Thoracic aorta (tissue), 2 donors: ENCODE measurements at places on chromosomes 3 and 15.

DNA sequence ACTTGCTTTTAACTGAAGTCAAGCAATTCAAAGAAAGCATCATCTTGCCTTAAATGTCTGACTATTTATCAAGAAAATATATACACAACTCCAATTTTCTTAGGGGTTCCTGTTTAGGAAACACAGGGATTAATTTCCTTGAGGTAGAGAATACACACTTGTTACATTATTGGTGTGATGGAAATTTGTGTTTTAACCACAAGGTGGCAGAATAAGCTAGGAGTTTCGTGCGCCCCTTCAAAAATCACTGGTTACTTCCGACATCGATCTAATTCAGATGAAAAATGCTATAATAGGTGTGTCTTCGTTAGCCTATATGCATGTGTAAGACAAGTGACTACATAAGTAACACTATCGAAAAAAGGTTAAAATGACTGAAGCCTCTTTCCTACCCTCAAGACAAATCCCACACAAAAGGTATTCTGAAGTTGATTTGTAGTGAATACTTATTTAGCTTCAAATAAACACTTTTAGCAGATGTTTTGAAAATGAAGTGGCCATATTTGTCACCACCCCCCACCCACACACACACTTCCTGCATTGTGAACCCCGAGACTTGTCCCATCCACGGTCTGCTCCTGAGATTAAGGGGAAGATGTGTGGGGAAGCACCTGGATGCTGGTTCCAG, 246.5 kb downstream of the ROBO1 start:
- H3K4me1 ChIP-seq, result no peaks in the 10 kb centered on the region
- no peaks in the 10 kb centered on the region for H3K27me3 ChIP-seq
- no peak overlapping the region for H3K4me3 ChIP-seq
- no peak overlapping the region for H3K27ac ChIP-seq
- DNase-seq, result no peak

- no peaks in the 10 kb centered on the region for H3K36me3 ChIP-seq
- no peak overlapping the region for H3K27ac ChIP-seq
- no peak overlapping the region for H3K4me3 ChIP-seq
- H3K4me1 ChIP-seq, result no peaks in the 10 kb centered on the region
- DNase-seq, result no peak
These were observed 38.1 kb downstream of the FSIP1 start for GRCh38 chr15:39744334-39745103.

DNA sequence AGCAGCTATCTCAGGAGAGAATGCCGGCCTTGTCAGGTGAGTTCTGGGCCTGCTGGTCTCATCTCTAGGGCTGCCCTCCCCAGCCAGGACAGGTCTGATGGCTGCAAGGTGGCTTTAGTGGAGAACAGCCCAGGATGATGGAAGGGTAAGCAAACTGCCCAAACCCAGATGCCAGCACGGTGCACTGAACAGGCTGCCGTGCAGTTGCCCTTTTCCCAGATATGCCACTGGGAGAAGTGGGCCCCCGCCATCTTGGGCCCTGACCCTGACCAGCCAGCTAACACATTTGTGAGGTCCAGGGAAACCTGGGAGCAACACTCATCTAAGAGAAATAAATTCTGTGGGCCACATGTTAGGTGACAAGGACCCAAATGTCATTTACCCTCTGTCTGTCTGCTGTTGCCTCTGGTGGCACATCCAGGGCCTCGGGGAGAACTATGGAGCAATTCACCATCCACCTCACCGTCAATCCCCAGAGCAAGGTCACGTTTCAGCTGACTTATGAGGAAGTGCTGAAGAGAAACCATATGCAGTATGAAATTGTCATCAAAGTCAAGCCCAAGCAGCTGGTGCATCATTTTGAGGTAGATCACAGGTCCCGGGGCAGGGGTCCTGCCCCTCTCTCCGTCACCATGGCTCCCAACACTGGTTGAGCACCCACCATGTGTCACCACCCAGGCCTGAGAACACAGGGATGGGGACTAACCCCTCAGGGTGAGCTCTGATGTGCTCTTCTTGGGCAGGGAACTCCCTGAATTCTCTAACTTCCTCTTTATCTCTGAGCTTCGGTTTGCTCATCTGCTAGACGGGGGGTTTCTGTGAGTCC, 1.8 kb downstream of the ITIH1 start:
- no peak overlapping the region for H3K4me3 ChIP-seq
- no peaks in the 10 kb centered on the region for H3K27me3 ChIP-seq
- H3K36me3 ChIP-seq, result no peaks in the 10 kb centered on the region
- DNase-seq, result peak; percentile 1
- no peaks in the 10 kb centered on the region for H3K4me1 ChIP-seq

- peaks cover 57% of the 10 kb centered on the region for H3K4me1 ChIP-seq
- no peaks in the 10 kb centered on the region for H3K27me3 ChIP-seq
- no peak overlapping the region for H3K27ac ChIP-seq
- H3K4me3 ChIP-seq, result no peak overlapping the region
These were observed 5.2 kb downstream of the TBC1D2B start for GRCh38 chr15:78072080-78072892.

DNA sequence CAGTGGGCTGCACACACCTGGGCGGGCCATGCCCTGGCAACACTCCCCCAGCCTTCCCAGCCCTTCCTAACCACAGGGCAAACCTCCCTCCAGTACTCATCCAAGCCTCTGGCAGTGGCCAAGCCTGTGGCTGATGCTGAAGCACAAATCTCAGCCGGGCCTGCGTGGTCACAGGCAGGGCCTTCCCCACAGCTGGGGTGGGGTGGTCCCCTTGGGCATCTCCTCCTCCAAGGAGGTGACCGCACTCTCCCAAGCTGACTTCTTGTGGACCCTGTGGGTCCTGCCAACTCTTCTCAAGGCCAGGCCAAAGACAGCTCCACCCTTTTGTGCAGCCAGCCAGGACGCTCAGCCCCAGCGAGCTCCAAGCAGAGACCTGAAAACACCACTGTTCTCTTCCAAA, 21.4 kb downstream of the GRAMD2A start:
- H3K36me3 ChIP-seq, result no peaks in the 10 kb centered on the region
- DNase-seq, result no peak
- H3K27me3 ChIP-seq, result no peaks in the 10 kb centered on the region
- H3K4me1 ChIP-seq, result peaks cover 30% of the 10 kb centered on the region

- H3K4me1 ChIP-seq, result peaks cover 51% of the 10 kb centered on the region
- H3K36me3 ChIP-seq, result no peaks in the 10 kb centered on the region
- DNase-seq, result no peak
- peak overlapping the region; percentile 20 for H3K4me3 ChIP-seq
These were observed 607.9 kb upstream of the KCNMB2 start for GRCh38 chr3:177928172-177928873.

DNA sequence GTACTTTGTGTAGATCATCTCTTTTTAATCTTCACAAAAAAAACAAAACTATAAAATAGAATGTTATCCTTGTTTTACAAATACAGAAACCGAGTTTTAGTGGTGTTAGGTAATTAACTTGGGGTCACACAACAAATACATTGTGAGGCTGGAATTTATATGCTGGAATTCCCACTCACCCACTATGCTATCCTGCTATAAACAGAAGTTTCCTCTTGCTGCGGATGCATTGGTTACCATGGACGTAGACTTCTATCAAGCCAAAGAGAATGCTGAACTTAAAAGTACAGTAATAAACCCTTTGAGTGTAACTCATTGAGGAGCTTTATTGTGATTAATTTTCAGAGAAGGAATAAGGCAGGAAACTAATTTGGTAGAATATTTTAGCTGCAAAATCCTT, 9.2 kb downstream of the SNAP23 start:
- H3K4me1 ChIP-seq, result peaks cover 10% of the 10 kb centered on the region
- H3K36me3 ChIP-seq, result no peaks in the 10 kb centered on the region
- no peaks in the 10 kb centered on the region for H3K27me3 ChIP-seq
- no peak overlapping the region for H3K4me3 ChIP-seq
- DNase-seq, result no peak

DNA sequence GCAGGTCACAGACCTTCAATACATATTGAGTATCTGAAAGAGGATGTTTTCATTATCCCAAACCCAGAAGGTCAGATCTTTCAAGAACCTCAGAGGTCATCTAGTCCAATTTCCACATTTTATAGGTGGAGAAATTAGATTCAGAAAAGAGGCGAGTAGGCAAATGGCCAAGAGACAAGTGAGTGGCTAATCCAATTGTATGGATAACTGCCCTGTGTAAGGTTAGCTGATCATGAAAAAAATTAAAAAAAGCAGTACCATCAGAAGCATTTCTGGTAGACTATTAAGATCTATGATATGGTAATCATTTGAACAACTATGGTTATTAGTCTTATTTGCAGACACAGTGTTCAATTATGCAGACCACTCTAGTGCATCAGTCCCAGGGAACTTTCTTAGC, 660.7 kb upstream of the CFAP20DC start:
- H3K4me3 ChIP-seq, result no peak overlapping the region
- DNase-seq, result no peak
- H3K4me1 ChIP-seq, result no peaks in the 10 kb centered on the region
- no peaks in the 10 kb centered on the region for H3K27me3 ChIP-seq
- H3K36me3 ChIP-seq, result no peaks in the 10 kb centered on the region

DNA sequence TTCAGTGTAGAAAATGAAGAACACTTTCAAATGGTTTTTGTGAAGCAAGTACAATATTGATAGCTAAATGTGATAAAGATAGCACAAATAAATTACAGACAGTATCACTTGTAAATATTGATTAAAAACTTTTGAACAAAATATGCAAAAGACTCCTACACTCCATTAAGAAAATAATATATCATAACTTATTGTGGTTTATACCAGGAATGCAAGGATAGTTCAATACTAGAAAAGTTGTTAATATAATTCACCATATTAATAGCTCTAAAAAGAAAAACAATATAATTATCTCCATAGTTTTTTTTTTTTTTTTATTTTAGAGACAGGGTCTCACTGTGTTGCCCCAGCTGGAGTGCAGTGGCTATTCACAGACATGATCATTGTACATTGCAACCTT, 35.9 kb upstream of the RORA start:
- DNase-seq, result no peak
- H3K4me1 ChIP-seq, result no peaks in the 10 kb centered on the region
- H3K36me3 ChIP-seq, result no peaks in the 10 kb centered on the region
- no peak overlapping the region for H3K4me3 ChIP-seq
- no peaks in the 10 kb centered on the region for H3K27me3 ChIP-seq

DNA sequence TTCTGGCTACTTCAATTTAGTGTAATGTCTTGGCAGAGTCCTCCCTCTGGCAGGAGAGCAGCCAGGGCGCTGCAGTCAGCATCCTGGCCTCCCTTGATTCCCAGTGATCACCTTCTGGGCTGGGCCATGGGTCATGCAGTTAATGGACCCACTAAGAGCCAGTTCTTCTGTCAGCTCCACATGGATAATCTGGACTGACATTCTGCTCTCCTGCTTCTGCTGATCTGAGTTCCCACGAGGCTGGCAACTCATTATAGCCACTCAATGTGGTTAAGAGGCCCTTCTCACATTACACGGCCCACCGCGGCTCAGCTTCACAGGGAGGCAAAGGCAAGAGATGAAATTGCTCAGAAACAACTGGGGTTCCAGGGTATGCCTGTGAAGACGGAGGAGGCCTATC, 94.0 kb downstream of the WDR76 start:
- no peak overlapping the region for H3K27ac ChIP-seq
- H3K27me3 ChIP-seq, result no peaks in the 10 kb centered on the region
- H3K4me3 ChIP-seq, result no peak overlapping the region
- H3K36me3 ChIP-seq, result no peaks in the 10 kb centered on the region
- DNase-seq, result no peak

DNA sequence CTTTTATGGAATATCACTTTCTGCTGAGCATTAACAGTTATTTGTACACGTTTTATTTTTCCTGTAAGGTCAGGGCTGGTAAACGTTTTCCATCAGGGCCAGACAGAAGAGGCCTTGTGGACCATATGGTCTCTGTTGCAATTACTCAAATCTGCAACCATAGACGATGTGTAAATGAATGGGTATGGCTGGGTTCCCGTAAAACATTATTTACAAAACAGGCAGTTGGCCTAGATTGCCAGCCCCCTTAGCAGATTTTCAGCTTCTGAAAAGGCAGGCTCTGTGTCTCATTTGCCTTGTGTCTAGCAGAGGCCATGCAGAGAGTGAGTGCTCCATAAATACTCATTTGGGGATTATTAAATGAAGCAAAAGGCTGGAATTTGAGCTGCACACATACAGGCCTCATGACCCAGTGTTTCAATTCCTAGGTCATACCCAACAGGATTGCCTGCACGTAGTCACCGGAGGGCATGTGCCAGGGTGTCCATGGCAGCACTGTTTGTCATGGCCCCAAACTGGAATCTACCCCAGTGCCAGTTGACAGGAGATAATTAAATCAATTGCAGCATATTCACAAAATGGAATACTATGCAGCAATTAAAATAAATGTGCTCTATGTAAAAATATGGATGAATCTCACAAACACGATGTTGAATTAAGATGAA, 51.3 kb downstream of the GPD1L start:
- no peak overlapping the region for H3K4me3 ChIP-seq
- no peaks in the 10 kb centered on the region for H3K4me1 ChIP-seq
- no peaks in the 10 kb centered on the region for H3K27me3 ChIP-seq
- H3K36me3 ChIP-seq, result peaks cover 15% of the 10 kb centered on the region

DNA sequence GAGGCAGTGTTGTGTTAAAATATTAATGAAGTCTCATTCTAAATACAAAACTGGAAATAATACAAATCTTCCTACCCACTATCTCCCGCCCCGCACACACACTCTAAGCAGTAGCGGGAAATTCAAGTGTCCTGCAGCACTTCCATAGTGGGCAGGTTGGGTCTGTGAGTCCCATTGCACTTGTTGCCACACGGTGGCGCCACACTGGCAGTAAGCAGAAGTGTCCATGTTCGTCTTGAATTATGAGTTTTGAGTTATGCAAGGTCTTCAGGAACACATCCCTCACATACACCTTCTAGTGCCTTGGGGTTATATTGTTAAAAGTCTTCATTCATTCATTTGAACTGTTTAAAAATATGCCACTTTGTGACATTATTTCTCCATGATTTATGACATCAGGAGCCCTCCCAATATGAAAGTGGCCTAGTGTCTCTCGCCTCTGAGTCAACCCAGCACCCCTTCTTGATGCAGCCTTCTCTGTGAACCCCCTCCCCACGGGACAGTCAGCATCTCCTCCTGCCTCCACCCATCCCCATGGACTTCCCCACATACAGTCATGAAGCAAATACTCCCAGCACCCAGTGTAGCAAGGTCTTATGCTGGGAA, 17.6 kb upstream of the CCDC174 start:
- H3K27me3 ChIP-seq, result no peaks in the 10 kb centered on the region
- H3K4me3 ChIP-seq, result no peak overlapping the region
- no peaks in the 10 kb centered on the region for H3K36me3 ChIP-seq
- H3K4me1 ChIP-seq, result no peaks in the 10 kb centered on the region
- DNase-seq, result no peak

DNA sequence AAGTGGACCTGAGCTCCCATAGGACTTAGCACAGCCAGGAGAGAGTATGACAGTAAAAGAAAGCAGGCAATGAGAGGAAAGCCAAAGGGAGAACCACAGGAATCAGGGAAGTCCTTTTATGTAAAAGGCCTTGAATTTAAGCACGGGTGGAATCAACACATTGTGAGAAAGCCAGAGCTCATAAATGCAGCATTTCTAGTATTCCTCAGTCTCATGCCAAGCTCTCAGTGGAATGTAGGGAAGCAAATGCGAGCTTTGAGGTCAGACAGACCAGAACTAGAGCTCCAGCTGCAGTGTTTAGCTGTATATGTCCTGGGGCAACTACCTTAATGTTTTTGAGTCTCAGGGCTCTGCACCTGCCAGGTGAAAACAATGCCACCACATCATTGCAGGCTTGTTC, 132.1 kb upstream of the TRIM42 start:
- no peaks in the 10 kb centered on the region for H3K27me3 ChIP-seq
- peaks cover 17% of the 10 kb centered on the region for H3K4me1 ChIP-seq
- no peak overlapping the region for H3K27ac ChIP-seq

GRCh38 chr3:78041486-78041885, 1001.6 kb downstream of the ROBO2 start:
- H3K36me3 ChIP-seq, result no peaks in the 10 kb centered on the region
- H3K4me3 ChIP-seq, result no peak overlapping the region
- no peak overlapping the region for H3K27ac ChIP-seq
- DNase-seq, result no peak
